ENCODE measurements at places on chromosomes 1 and 21.

- DNase-seq = no peak
Observed at GRCh38 chr1:37410815-37411214, 63.6 kb upstream of the ZC3H12A start.

GRCh38 chr21:43767984-43768867 lies 7.9 kb downstream of the CSTB start:
- DNase-seq = no peak

GRCh38 chr1:44588551-44589210 lies 85.6 kb downstream of the TMEM53 start:
- no peak for DNase-seq

GRCh38 chr1:167059045-167059808 lies 30.9 kb downstream of the GPA33 start:
- peak; percentile 65 for DNase-seq

DNA sequence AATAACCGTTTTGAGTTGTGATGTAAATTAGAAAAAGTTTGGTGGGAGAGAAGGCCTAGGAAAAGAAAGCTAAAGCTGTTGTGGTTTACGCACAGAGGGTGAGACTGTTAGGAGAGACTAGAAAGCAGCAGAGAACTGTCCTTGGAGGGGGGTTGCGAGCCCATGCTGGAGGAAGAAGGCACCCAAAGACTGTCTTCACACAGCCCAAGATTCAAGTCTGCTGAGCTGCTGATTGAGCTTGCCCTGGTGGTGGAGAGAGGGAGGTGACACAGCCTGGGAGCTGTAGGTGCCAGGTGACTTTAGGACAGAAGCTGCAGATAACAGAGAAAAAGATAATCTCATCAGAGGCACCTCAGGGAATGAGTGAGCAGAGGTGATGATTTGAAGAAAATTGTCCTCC lies 18.3 kb upstream of the TLR5 start:
- DNase-seq = no peak

DNA sequence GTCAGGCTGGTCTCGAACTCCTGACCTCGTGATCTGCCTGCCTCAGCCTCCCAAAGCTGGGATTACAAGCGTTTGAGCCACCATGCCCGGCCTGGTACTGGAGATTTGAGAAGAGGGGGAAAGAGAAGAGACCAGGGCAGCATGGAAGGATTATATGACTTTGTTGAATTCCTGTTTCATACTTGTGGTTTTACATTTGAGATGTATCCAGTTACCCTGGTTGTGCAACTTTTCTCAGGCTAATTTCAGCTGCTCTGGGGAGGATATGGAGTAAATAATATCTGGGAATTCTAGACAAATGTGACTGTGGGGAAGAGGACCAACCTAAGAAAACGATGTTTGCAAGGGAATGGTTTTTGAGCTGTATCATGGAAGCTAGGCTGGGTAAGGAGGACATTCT lies 89.5 kb upstream of the GREM2 start:
- no peak for DNase-seq

DNA sequence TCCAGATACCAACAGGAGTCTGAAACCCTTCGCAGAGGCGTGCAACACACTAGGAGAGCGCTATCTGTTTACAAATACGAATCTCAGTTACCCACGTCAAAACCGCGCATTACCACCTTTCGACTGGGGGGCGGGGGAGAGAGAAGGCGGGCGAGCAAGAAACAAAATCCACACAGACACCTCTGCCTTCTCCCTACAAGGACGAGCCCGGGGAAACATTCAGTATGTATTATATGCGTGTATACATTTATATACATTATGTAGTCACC lies 722 bp downstream of the TUT4 start:
- peak; percentile 69 for DNase-seq

DNA sequence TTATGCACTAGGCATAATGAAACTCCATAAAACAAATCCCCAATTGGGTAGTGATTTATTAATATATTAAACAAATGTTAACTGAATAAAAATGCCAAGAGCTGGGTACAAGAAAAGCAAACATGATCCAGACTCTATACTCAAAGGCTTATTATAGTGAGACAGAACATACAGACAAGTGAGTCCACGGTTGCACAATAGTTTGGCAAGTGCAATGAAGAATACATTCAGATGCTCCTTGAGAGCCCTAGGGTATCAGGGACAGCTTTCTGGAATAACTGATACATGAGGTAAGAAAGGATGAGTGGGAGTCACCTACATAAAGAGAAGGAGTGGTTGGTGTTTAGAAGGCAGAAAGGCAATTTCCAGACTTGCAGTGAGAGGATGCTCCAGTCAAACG lies 85.1 kb downstream of the VAV3 start:
- DNase-seq = no peak

DNA sequence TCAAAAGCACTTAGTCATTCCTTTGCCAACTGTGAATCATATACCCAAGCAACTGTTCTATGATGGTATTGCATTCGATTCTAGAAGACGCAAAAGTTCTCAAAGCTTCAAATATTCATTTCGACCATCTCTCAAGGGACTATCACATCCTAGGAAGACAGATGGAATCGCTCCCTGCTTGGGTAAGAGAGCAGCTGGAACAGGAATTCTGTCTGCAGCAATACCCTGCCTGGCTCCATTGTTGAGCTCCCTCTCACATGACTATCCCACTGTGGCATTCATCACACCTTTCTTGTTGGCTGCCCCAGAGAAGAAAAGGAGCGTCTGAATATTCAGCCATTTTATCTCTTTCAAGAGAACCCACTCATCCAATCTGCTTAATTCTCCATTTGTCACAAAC lies 397.7 kb downstream of the NTNG1 start:
- DNase-seq = no peak

DNA sequence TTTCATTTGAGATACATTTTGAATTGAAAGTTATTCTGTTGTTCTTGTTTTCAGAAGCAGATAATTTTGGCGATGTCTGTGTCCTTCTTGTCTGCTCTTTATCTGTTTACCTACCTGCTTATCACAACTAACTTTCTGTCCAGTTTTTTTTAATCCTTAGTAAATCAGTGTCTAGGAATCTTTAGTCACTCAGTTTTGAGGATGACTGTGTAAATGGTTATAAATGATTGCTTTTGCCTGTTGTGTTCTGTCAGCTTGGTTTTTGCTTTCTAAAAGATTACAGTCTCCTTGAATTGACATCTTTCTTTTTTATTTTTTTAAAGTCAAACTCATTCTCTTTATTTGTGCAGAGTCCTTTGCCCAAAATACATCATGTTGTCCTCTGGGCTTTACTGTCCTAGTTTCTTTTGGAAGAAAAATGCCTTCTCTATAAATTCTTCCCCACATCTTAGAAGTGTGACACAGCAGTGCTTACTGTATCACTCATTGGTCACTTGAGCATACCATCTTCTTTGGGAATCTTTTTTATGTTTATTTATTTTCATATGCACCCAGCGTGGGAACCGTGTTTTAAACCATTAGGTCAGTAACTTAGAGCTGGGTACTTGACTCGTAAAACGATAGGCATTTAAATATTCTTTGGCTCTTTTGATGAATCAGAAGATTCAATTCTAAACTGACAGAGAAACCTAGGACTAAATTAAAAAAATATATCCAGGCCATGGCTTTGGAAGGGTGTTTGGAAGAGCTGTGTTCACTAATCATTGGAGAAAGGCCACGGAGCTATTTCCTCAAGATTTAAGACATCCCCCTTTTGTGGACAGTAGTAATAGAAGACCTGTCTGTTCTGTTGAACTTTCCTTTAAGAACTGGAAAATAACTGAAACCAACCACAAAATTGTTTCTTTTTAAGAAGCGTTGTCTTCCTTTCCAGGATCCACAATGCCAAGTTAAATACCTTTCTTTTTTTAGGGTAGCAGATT lies 20.9 kb downstream of the LAMC1 start:
- DNase-seq = no peak

Measured in activated T-cell treated with anti-CD3 and anti-CD28 coated beads for 4 hours (primary cell).